ENCODE measurements at places on chromosomes 12 and 14.

GRCh38 chr14:86596024-86596423 lies 1066.1 kb downstream of the FLRT2 start:
- DNase-seq, result no peak

GRCh38 chr12:3723916-3724805 lies 28.7 kb downstream of the CRACR2A start:
- DNase-seq, result no peak

GRCh38 chr12:98373025-98373554 lies 142.3 kb upstream of the TMPO start:
- DNase-seq, result no peak

- no peak for DNase-seq
Observed at GRCh38 chr12:8014836-8015235, 17.7 kb upstream of the FOXJ2 start.

- DNase-seq, result no peak
Observed at GRCh38 chr12:46160981-46161690, 107.7 kb downstream of the SLC38A1 start.

DNA sequence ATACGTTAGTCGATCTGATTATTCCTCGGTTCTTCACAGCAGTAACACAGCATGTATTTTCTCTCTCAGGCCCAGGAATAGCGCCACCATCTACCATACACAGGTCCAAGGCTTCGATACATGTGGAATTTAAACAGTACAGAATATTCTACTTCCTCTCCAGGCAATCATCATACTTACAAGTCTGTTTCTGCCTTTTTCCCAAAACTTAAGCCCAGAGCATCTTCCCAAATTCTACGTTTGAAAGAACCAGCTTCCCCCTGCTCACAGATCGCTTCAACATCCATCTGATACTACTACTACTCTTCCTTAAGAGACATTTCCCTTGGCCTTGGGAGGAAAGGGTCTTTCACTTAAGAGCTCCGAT lies 626 bp downstream of the TXNDC16 start:
- DNase-seq, result no peak

DNA sequence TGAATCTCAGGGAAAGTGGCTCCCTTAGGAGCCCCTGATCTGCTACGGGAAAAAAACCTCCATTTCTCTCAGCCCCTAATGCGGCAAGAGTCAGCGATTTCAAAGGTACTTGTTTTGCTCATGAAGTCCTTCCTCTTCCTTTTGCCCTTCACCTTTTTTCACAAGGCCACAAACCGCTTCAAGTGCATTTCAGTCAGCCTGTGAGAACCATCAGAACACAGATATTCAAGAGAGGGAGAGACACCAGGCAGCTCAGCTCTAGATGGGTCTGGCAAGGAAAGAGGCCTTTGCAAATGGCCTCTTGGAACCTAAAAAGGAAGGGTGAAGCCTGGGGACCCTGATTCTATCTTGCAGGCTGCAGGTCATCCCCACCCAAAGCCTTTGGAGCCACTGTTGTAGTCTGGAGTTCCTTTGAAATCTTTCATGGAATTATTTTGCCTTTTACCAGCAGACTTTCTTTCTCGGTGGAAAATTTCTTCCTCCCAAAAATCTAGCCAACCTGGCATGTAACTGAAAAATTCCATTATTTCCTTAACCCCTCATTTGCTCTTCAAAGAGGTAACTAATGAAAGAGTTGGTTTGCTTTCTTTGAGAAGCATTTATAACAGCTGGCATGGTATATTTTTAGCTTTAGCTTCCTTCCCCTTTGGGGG lies 145.0 kb downstream of the SAMD4A start:
- DNase-seq, result no peak

- DNase-seq, result no peak
Observed at GRCh38 chr12:24632466-24632865, 316.4 kb downstream of the BCAT1 start.

- DNase-seq, result peak; percentile 70
Observed at GRCh38 chr12:124490584-124491305, 76.7 kb downstream of the NCOR2 start.

- no peak for DNase-seq
Observed at GRCh38 chr14:96711559-96712267, 85.5 kb upstream of the VRK1 start.

DNA sequence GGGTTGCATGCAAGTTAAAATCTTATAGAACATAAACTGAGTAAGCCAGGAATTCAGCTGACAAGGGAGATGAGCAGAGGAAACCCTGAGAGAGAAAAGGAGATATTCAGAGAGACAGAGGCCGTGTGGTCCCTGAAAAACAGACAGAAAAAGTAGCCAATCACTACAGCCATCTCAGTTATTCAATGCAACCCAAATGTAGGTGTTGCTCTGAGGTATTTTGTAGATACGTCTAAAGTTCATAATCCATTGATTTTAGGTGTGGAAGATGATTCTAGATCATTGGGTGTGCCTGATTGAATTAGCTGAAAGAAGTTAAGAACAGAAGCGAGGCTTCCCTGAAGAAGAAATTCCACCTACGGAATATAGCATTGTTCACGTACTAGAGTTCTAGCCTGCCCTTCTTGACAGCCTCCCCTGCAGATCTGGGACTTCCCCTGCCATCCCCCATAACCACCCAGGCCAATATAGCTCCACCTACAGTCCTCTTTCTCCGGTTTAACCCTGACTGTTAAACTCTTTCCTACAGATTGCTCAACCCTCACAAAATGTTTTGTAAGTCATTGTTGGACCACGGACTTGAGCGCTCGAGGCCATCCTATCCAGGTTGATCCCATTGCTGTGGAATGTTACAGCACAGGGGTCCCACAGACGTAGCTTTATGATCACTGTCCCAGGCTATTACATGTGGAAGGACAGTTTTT lies 21.7 kb downstream of the AICDA start:
- no peak for DNase-seq

GRCh38 chr14:102396521-102396920 lies 33.8 kb downstream of the TECPR2 start:
- DNase-seq, result no peak

DNA sequence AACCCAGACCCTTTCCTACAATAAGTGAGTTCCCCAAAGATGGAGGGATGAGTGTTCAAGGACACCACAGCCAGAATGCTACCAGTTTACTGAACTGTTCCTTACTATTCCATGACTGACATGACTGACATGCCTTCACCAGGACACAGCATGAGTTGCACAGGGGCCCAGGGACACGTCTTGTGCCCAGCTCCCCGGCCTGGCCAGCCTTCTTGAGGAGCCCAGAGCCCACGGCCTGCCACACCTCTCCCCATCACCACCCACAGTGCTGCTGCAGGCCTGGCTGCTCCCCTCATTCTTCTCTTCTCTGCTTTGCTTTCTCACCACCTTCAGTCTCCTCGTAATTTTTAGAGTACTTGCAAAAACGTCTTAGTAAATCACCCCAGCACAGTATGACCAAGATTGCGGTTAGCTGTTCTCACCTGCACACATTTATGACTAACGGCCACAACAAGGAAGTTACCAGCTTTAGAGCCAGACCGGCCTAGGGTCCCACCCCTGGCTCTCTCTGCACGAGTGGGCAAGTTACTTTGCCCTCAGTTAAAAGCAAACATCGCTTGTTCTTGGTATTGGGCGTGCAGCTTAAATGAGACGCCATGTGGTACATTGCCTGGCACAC lies 18.5 kb downstream of the PPP2R5E start:
- DNase-seq, result peak; percentile 57

DNA sequence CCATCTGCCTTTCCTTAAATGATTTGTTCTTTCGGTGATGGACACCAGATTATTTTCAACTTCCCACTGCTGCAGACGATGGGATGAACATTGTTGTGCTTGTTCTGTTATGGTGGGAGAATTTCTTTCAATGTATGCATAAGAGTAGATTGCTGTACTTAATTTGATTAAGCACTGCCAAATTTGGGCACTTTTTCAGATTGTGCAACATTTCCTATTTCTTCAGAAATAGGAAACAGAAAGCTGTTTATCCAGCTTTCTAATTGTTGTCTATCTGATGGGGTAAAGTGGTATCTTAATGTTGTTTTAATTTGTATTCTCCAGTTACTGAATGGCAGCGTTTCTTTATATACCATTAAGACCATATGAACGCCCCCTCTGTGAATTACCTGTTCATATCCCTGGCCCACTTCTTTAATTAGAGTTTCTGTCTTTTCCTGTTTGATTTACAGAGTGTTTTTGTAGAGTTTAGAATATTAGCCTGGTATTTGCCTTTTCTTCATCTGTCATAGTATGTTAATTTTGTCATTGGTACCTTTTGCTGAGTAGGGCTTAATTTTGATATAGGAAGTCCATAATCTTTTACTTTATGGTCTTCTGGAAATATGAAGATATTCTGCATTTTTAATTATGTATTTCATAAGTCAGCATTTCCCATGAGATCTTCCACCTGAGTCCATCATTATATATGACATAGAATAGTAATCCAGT lies 59.6 kb downstream of the DIP2B start:
- no peak for DNase-seq

DNA sequence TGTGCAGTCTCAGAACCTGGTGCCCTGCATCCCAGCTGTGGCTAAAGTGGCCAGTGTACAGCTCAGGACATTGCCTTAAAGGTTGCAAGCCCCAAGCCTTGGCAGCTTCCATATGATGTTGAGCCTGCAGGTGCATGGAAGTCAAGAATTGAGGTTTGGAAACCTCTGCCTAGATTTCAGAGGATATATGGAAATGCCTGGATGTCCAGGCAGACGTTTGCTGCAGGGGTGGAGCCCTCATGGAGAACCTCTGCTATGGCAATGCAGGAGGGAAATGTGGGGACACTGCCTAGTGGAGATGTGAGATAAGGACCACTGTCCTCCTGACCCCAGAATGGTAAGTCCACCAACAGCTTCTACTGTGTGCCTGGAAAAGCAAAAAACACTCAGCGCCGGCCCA lies 17.9 kb upstream of the CNIH1 start:
- no peak for DNase-seq

GRCh38 chr12:67415473-67415872 lies 146.3 kb downstream of the CAND1 start:
- DNase-seq, result no peak

DNA sequence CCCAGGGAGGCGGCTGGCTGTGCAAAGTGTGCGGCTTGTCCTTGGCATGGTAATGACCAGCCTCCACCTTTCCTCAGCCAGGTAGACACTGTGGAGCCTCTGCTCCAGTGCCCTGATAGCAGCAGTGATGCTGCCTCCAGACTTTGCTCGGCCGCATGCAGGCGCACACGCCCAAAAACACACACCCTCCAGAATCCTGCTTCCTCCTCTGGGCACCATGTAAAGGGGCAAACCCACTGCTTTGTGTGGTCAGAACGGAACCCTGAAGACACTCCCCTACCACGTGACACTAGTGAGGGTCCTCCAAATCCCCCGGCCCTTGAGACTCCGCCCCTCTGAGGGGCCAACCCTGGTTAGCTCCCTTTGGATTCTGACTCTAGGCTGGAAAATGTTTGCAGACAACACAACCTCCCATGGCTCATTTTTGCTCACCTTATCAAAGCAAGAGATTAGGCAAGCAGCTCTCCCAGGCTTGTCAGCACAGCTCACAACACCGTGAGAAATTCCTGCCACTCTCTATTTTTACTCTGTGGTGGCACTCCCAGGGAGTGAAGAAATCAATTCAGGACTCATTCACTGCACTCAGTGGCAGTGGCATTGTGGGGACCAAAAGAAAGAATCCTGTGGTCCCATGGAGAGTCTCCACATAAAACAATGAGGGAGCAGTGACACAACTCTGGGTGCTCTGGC lies 4.5 kb downstream of the KRT77 start:
- DNase-seq, result no peak

GRCh38 chr12:64883264-64884163 lies 59.1 kb downstream of the TBC1D30 start:
- DNase-seq, result no peak

DNA sequence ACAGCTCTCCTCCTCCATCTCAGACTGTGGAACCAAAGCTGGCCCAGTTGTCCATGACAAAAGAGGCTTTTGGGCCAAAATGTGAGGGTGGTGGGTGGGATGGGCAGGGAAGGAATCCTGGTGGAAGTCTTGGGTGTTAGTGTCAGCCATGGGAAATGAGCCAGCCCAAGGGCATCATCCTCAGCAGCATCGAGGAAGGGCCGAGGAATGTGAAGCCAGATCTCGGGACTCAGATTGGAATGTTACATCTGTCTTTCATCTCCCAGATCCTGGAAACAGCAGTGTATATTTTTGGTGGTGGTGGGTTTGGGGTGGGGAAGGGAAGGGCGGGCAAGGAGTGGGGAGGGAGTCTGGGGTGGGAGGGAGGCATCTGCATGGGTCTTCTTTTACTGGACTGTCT lies 11.8 kb upstream of the TAMALIN start:
- DNase-seq, result no peak

- DNase-seq, result no peak
Observed at GRCh38 chr14:63854330-63854729, 1.5 kb downstream of the SYNE2 start.

GRCh38 chr14:33700052-33700451 lies 250.8 kb downstream of the EGLN3 start:
- DNase-seq, result no peak

DNA sequence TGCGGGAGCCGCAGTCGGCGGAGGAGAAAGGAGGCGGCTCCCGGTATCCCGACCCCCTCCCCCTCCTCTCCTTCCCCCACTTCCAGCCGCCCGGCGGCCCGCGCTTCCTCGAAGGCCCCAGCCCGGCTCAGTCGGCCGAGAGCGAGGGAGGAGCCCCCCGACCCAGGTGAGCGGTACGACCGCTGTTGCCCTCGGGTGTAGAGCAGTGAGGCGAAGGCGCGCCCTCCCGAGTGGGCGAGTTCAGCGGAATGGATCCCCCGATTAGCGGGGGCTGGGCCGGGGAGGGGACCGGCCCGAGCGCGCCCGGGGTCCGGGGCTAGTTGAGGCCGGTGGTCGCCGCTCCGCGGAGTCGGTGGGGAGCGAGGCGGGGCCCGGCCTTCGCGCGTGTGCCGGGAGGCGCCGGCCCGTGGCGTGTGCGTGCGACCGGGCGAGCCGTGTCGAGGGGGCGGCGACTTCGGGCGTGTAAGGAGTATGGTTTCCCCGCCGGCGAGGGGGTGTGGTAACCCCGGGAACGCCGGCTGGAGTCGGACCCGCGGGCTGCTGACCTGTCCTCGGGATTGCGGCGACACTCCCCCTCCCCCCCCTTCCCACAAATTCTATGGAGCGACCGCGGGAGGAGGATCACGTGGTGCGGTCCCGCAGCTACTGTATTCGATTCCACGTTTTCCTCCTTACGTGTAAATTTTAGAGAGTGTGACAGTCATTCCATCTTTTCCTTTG lies 501 bp downstream of the RIMKLB start:
- peak; percentile 79 for DNase-seq

DNA sequence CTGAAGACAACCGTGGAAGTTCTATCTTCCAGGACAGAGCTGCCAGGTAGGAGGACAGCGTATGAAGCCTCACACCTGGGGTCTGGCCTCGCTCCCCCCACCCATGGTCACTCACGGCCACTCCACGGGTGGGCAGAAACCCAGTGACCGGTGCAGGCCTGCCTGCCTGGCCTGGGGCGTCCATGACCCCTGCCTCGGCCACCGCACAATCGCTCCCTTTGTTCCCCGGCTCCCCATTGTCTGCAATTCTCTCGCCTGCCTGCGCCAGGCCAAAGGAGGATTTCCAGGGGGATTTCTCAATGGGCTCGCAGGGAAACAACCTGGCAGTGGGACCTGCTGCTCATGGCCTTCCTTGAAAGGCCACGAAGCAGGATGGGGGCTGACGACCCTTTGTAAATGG lies 22.6 kb downstream of the CCDC85C start:
- DNase-seq, result no peak

- no peak for DNase-seq
Observed at GRCh38 chr12:124130691-124131591, 157.9 kb downstream of the ZNF664 start.
